ENCODE measurements at places on chromosomes 3 and 15.
A peak's percentile ranks its signal among the peaks of the same experiment; 100 is the strongest.

GRCh38 chr3:128485282-128486204 is 7.5 kb downstream of the GATA2 start:
- DNase-seq, result no peak

- DNase-seq, result no peak
Observed at GRCh38 chr15:63506537-63507035, 2.2 kb downstream of the USP3 start.

GRCh38 chr3:120741837-120742197 is 499 bp downstream of the RABL3 start:
- no peak for DNase-seq

DNA sequence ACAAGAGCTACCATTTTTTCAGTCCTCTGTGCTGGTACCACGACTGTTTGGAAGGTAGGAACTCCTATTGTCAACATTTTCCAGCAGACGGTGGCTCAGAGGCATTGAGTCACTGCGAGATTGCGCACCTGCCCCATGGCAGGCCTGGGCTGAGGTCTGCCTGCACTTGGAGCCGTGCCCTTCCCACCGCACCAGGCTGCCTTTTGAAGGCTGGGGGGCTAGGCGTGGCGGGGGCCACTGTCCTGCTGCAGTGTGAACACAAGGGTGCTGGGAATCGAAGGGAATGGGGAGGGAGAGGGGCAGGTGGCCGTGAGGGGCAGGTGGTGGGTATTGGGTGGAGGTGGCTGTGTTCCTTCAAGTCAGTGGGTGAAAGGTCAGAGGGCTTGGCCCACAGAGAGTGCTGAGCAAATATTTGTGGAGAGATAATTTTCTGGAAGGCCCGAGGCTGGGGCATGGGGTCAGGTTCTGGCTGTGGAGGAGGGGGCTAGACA is 16.3 kb downstream of the SNX33 start:
- no peak for DNase-seq

DNA sequence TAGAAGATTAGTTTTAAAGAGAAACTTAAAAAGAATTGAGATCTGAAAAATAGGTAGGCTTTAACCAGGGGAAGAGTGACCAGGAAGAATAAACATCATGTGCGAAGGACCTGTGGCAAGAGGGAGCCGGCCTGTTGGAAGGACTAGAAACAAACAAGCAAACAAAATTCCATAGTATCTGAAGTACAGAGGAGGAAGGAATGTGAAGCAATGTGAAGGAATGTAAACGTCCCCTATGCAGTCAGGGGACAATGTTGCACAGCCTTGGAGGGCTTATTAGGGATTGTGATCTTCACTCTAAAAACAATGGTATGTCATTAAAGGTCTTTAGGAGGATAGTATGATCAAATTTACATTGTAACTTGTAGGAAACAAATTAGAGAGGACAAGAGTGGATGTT is 84.4 kb upstream of the PLCL2 start:
- no peak for DNase-seq

DNA sequence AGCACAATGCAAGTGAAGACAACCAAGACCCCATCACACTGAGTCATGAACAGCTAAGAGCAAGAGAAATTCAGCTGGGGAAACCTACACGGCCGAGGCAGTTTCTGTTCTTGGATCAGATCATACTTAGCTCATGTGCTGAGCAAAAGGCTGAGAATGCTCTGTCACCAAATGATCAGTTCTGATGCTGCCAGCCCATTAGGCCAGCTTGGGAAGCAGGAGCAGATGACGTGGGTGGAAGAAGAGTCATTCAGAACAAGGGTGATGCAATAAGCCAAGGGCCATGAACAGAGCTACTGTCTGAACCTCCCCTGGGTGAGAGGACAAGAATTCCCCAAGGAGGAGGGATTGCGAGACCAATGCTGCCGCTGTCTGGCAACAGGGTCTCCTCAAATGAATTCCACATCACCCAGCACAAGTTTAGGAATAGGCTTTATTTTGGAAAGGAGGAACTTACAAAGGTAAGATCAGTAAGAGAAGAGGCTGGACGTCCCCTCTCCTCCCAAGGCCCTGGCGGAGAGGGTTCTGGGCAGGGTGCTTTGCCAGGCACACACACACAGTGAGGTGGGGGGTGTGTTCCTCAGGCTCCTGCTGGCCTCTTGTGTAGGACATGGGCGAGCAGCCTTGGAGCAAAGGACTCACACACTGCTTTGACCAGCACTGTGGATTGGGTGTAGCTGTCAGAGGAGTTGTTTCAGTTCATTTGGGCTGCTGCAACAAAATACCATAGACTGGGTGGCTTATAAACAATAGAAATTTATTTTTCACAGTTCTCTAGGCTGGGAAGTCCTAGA is 65.6 kb upstream of the CTXND1 start:
- no peak for DNase-seq

GRCh38 chr15:50940506-50940905 is 32.0 kb downstream of the AP4E1 start:
- DNase-seq, result no peak

- no peak for DNase-seq
Observed at GRCh38 chr3:62167566-62168262, 205.6 kb downstream of the FEZF2 start.

DNA sequence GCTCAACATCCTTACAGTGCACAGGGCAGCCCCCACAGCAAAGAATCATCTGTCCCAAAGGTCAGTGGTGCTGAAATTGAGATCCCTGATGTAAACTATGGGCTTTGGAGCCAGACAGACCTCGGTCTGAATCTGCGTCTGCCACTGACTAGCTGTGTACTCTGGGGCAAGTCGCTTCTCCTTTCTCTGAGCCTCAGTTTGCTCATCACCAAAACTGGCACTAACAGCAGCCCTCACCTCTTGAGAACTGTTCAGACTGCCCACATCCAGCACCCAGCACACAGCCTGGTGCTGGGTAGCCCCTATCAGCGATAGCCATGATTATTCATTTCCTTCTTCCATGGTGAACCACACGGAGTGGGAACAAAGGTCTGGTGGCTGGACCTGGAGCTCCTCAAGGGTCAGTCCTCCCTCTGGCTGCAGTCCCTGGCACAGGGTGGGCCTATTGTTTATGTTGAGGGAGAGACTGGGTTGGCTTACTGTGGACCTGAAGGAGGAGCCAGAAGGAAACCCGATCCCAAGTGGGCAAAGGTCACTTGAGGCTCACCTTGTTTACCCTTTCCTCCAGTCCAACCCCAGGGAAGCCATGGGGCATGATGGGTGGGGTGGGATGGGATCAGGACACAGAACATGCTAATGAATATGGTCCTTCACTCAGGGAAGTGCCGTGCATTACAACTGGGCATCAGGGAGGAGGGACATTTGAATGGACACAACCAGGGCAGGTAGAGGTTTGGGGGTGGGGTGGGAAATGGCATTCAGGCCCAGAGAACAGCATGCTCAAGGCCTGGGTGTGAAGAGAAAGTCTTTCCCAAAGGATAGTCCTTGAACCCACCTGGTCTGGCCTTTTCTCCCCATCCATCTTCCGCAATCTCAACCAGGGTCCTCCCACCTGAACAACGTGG is 1.6 kb upstream of the PRKCD start:
- DNase-seq, result no peak

DNA sequence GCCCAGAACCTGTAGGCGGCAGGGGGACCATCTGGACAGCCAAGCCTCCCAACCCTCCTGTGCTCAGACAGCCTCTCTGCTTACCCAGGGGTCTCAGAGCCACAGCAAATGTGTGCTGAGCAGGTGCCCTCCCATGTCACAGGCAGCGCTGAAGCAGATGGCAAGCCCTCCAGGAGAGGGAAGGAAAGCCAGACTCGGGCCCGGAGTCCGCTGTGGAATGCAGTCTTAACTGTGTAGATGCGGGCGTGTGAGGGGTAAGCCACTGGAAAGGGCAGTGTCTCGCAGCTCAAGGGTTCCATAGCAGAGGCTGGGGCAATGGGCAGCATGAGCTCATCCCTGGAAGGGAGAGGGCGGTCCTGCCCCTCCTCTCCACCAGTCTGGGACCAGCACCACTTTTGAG is 45.6 kb downstream of the UMPS start:
- DNase-seq, result no peak

DNA sequence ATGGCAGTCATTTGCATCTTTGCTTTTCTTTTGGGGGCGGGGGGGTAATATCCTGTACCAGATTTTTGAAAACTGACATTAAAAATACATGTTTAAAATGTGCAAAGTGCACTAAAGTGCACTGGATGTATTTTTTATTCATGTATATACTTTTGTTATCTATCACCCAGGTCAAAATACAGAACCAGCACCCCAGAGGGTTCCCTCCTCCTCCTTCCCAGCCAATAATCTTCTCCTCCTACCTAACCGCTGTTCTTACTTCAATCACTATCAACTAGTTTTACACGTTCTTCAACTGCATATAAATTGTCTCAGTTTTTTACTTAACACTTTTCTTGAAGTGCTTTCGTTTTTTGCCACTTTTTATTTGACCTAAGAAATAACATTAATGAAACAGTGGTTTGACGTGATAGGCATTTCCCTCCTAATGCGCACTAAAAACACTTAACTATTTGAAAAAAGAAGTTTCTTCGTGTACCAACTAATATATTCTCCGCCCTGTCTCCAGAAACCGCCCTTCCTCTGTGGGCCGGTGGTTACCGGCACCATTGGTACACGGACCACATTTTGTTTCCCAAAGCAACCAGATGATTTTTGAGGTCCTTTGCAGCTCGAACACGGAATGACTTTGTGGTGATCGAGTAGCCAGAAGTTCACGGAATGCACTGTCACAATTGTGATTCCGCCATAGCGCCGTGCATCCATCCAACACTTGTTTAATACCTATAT is 836 bp upstream of the AKAP13 start:
- DNase-seq, result no peak

GRCh38 chr15:63348392-63348791 is 33.3 kb downstream of the CA12 start:
- no peak for DNase-seq

GRCh38 chr3:72150634-72151412 is 365.9 kb upstream of the PROK2 start:
- DNase-seq, result no peak

- DNase-seq, result no peak
Observed at GRCh38 chr3:150673966-150674365, 29.8 kb downstream of the ERICH6 start.

DNA sequence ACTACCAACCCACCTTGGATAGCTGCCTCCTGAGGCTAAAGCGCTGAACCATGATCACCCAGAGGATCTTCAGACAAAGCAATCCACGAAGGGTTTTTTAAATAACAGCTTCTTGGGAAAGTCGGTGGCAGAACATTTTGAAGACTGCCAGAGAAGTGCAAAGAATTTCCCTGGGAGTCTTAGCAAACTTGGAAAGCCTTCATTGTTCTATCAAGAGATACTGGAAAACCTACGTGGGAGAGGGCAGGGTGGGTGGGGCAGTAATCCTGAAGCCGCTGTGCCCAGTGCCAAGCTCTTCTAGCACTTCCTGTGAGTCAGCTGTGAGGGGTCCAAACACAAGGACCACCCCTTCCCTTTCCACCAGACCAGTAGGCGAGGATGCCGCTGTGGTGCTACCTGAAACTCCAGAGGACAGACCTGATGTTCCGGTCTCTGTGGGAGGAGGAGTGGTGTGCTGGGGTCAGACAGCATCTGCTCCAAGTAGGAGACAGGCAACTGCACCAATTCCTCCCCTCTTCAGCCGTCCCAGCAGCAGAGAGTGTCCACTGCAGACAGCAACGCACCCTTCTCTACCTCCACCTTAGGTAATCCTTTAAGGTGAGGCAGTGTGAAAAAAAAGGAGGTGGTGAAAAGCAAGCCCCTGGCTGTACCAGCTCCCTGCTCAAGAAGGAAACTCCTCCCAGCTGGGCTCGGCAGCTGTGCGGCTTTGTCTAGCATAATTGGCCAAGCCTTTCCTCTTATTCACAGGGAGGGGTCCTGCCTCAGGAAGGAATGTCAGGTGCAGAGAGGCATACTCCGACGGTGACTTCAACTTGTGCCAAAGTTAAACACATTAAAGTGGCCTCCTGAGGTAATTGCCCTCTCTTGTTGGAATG is 99.0 kb downstream of the TMCC1 start:
- peak; percentile 0 for DNase-seq

- DNase-seq, result no peak
Observed at GRCh38 chr15:101445562-101446517, 43.7 kb downstream of the PCSK6 start.

DNA sequence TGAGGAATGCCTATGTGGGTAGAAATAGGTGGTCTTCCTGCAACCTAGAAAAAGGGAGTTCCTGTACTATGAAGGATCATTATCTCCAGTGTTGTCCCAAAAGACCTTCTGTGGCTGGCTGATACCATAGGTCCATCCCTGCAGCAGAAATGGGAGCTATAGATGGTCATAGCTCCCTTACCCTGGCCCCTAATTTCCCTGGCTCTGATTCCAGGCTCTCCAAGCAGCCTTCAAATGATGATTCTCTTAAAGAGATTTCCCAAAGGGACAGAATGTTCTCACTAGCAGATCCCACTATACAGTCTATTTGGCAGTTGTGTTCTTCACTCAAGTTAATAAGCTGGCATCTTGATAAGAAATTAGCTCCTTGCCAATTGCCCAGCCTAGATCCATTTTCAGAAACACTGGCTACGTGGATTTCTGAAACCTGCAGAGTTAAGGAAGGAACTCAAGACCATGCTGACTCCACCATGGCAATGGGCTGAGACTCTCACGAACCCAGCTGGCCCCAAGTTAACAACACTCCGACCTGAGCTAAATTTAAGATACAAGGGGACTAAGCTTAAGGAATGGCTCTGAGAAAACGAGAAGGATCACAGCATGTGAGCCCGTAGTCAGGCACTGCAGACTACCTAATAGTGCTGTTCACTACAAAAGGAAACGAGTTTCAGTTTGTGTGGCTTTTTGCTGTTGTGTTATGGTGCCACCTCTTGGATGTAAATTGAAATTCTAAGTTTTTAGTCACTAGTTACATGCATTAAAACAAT is 11.4 kb downstream of the C15orf40 start:
- no peak for DNase-seq

GRCh38 chr15:49627407-49627877 is 6.6 kb downstream of the DTWD1 start:
- no peak for DNase-seq

DNA sequence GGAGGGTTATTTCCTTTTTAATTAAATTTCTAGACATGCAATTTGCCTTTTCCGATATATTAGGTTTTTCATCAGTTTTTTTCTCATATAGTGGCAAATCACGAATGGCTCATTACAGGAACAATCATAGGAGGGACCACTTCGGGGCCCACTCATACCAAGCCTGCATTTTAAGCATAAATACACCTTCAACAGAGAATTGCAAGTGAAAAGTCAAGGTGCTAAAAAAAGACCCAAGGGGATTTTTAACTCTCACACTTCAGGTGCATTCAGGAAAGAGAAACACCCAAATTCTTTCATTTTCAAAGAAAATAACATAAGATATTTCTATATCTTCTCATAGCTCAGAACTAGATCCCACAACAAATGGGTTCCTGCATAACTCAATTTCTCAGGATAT is 979.6 kb upstream of the NR2F2 start:
- DNase-seq, result no peak

DNA sequence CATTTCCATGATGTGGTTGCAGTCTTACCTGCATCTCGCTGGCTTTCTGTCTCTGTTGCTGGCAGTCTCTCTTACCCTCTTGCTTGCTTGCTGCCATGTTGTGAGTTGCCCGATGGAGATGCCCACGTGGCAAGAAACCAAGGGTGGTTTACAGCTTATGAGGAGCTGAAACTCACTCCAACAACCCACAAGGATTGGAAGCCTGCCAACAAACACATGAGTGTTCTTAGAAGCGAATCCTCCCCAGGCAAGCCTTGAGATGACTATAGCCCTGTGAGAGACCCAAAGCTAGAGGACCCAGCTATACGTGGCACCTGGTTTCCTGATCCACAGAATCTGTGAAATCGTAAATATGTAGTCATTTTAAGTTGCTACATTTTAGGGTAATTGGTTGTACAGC is 490.9 kb upstream of the ADAMTS9 start:
- DNase-seq, result no peak

GRCh38 chr3:10169000-10169496 is 4.3 kb downstream of the IRAK2 start:
- DNase-seq, result no peak
